ENCODE measurements at places on chromosomes 6 and 20. TPM values are rescaled to one million over a fixed set of nuclear protein-coding genes. Genes with fewer than 3 reads are reported as not detected.

- no peak for DNase-seq
Observed at GRCh38 chr6:24191346-24191745, 65.3 kb downstream of the NRSN1 start.

GRCh38 chr6:5335020-5335419, 73.7 kb downstream of the FARS2 start:
- no peak for DNase-seq

- DNase-seq: no peak
Observed at GRCh38 chr6:96520171-96521115, 1.2 kb upstream of the UFL1 start.

The RXRB gene
- polyA plus RNA-seq: 35.0 TPM

The BNIP5 gene
- 0.04 TPM for polyA plus RNA-seq

The MDFI gene
- polyA plus RNA-seq: 51.3 TPM

DNA sequence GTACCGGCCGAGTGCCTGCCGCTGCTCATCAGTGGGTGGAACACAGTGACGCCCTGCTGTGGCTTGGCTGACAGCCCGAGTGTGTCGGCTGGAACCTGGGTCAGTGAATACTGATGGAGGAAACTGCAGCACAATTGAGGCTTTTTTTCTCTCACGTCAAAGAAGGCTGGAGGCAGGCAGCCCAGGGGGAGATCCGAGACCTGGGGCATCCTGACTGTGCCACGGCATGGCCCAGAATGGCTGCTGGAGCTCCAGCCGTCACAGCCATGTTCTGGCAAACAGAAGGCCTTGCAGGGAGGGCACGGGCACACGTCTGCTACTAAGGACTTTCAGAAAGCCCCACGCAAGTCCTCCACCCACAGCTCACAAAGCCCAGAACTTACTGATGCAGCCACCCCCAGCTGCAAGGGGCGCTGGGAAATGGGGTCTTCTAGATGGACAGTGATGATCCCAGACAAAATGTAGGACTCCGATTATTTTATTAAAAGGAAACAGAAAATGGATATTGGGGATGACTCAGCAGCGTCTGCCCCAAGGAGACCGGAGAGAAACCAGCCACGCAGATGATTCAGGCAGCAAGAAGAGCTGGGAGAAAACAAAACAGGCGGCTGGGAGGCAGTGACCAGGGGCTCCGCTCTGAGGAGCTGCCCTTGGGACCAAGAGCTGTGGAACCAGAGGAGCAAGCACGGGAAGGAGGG, 140.0 kb downstream of the TAF4 start:
- DNase-seq: no peak

- DNase-seq: no peak
Observed at GRCh38 chr6:24454452-24454851, 34.9 kb downstream of the GPLD1 start.

- no peak for DNase-seq
Observed at GRCh38 chr6:37205997-37206340, 36.0 kb downstream of the PIM1 start.

- DNase-seq: no peak
Observed at GRCh38 chr20:17538517-17539170, 7.5 kb upstream of the BFSP1 start.

DNA sequence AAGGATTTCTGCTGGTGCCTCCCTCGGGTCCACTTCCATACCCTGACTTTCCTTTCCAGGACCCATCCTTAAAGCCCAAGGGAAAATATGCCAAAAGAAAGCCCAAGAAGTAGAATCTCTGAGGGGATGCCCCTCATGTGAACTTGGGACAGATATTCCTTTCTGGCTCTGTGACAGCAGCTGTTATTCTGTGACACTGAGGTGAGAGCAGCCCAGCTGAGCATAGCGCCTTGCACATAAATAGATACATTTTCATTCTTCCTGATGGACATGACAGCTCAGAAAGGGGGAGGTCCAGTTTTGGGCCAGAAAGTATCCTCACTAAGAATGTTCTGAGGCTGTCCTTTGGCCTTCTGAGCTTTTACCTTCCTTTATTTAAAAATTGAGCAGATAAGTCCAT, 353.2 kb downstream of the SAMD5 start:
- no peak for DNase-seq

DNA sequence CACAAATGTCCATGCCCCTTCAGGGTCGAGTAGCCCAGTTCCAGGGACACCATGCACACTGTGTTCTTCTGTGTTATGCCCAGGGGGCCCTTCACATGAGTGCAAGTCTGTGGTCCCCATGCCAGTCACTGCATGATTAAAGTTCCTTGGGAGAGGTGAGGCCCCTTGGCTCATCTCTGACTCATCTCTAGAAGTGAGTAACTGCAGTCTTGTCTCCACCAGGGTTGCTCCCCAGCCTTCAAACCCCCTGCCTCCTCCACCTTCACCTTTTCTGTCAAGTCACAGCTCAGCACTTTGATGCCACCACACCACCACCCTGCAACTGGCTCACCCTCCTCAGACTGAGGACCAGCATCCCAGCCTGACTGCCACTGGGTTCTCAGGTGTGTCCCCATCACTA, 161.7 kb downstream of the UNC5CL start:
- no peak for DNase-seq

DNA sequence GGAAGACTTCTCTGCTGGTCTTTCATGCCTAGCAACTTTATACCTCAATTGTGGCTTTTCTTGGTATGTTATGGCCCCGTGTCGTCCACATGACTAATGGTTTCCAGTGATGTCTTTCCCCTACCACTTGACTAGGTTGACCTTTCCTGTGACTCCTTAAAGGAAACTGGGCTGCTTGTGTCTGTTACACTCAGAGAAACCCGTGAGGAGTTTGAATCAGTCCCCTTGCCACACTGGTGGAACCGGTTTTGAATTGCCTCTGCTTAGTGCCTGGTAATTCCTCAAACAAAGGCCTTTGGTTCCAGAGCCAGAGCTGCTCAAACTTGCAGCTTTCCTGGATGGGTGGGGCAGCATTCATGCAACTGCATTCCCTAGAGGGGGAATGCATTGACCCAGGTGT, 21.9 kb downstream of the ECT2L start:
- no peak for DNase-seq

DNA sequence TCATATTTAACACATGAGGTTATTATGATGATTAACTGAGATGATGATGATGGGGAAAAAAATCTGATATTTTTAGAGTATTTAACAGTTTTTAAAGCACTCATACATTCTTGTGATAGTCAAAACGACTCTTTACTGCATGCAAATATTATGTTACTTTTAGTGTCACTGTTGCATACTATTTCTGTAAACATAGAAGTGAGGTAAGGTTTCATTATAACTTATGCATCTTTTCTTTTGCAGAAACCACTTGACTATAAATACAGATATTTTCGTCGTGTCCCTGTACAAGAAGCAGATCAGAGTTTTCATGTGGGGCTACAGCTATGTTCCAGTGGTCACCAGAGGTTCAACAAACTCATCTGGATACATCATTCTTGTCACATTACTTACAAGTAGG, 30.1 kb downstream of the FBXO9 start:
- no peak for DNase-seq

The FABP7 gene
- 0.54 TPM for polyA plus RNA-seq

- no peak for DNase-seq
Observed at GRCh38 chr6:42257614-42258013, 40.0 kb upstream of the MRPS10 start.

DNA sequence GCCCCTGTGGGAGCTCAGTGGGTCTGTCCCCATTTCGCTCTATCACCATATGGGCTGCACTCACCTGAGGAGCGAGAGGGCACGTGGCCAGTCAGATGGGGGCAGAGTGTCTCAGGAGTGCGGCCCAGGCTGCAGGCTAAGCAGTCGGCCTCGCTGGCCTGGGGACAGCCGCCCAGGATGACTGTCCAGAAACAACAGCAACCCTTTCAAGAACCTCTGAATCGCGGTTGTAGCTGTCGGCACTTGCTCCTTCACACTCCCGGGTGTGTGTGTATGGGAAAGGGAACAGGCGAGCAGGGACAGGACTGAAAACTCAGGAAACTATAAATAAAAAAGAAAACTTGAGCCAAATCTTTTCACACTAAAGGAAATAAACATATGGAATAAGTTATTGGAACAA, 63.1 kb downstream of the TFAP2A start:
- DNase-seq: peak; percentile 85

GRCh38 chr6:135128268-135128914, 52.7 kb upstream of the MYB start:
- no peak for DNase-seq

- no peak for DNase-seq
Observed at GRCh38 chr20:9595763-9596162, 81.4 kb downstream of the LAMP5 start.

The FLRT3 gene
- polyA plus RNA-seq: 18.0 TPM

DNA sequence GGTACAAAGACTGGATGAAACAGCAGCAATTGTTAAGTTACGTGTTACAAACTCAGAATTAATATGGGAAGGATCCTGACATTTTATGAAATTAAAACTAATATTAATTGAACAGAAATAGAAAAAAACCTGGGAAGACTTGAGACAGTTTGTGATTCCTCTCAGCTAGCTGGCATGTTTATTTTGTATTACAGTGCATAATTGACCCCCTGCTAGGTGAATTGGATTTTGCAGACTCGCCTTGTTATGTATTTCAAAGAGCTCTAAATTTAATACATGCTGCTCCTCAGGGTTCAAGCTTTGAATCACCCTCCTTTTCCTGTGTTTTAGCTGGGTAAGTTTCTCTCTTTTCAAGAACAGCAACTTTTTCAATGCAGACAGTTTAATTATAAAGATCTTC, 339.4 kb downstream of the PLCB1 start:
- DNase-seq: no peak

The SRMS gene
- polyA plus RNA-seq: not detected

- DNase-seq: no peak
Observed at GRCh38 chr6:11551053-11551452, 13.5 kb downstream of the TMEM170B start.

- DNase-seq: no peak
Observed at GRCh38 chr20:63235399-63235983, at the start of gene BIRC7. Gene BIRC7 (plus strand): TSS chr20:63235905. CDS start chr20:63236097, 192 bp downstream.

GRCh38 chr6:21201637-21202350, 391.8 kb upstream of the SOX4 start:
- no peak for DNase-seq

DNA sequence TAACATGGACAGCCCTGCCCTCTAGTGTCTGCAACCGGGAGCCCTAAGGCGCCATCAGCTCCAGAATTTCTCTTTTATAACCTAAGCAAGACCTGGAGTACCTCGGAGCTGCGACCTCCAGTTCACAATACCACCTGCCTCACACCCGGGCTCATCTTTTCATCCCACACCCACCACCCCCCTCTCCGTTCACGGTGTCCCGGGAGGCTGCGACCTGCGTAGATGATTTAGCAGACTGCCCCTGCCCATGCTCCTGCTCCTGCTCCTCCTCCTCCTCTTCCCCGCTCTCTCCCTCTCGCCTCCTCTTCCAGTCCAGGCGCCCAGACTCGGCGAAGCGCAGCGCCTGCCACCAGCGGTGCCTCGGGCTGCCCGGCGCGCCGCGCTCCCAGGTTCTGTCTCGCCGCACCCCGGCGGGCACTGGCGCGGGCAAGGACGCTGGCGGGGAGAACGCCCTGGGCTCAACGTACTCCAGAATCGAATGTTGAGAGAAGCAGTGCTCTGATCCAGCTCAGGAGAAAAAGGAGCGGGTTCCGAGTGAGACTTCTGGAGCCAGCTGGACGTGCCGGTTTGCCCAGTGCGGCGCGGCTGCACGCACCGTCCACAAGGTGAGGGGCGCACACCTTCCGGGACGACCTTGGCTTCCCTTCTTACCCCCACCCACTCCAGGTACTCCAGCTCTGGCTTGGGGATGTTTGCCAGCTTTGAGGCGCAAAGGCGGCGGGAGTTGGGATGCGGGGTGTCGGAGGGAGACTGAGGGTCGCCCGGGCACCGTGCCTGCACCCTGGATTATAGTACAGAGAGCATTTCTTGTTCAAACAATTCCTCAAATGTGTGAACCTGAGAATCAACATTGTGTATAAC, at the start of gene HTR1E:
TSS of gene HTR1E (plus strand) at position 310 of the 861 bp plus-strand sequence. CDS start 77,807 bp downstream, outside the sequence.
- DNase-seq: peak; percentile 14

The TPD52L2 gene
- polyA plus RNA-seq: 69.9 TPM

The BTN1A1 gene
- polyA plus RNA-seq: not detected

DNA sequence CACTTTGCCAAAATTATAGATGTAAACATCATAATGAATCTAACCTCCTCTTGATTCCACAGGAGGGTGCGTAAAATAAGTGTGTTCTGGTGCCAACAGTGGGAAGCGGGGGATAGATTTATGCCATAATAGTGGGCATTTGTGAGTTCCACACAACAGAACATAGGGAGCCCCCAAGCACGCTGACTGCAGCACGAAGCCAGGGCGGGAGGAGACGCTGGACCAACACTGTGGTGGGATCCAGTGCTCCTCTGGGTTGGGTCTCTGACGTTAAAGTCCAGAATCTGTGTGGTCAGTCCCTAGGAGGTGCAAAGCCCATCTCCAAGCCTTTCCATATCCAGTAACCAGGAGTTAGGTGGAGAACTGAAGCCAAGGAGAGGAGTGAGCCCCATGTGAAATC, 1.8 kb upstream of the TTLL2 start:
- no peak for DNase-seq

DNA sequence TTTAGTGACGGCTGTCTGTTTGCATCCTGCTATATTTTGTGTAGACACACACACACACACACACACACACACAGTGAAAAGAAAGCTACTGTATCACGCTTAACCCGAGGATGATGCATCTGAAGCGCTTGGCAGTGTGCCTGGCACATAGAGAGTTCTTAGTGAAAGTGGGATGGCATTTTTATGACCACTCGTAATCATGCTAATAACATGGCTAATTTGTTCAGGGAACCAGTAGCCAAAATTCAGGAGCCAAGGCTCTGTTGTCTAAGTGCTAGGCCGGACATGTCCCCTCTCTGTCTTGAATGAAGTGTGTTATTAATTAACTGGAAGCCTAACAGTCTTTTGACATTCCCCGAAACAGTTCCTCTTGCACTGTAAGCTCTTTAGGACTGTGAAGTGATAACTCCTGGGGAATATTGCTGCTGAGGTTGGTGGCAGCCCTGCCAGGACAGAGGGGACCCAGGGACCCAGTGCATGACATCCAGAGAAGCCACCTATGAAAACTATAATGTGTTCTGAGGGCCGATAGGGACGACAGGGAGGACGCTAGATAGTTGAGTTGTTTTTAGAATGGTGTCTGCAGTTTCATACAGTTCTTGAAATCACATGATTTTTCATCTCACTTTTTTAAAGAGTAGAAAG, 45.0 kb upstream of the IRF4 start:
- no peak for DNase-seq

- DNase-seq: no peak
Observed at GRCh38 chr20:51311636-51312479, 230.7 kb downstream of the NFATC2 start.

DNA sequence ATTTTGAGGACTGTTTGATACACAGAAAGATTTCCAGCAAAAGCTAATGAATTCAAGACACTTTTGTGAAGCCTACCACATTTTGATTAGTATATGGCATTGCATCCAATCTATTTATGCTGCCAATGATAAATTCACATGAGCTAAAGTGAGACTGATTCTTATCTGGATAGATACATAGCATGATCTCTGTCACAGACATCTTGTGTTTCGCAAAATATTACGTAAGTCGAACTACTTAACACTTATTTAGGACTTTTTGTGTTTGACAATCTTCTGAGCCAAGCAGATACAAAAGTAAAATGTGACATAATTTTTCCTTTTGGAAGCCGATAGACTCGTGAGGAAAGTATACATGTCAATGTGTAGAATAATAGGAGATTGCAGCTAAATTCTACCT, 251.6 kb downstream of the HACE1 start:
- DNase-seq: no peak

- DNase-seq: peak; percentile 73
Observed at GRCh38 chr20:46562373-46563169, 12.1 kb upstream of the OCSTAMP start.

The SRC gene
- 13.6 TPM for polyA plus RNA-seq

- no peak for DNase-seq
Observed at GRCh38 chr6:33093855-33094254, 18.1 kb downstream of the HLA-DPB1 start.
